ENCODE measurements at places on chromosomes 13 and 19.

DNA sequence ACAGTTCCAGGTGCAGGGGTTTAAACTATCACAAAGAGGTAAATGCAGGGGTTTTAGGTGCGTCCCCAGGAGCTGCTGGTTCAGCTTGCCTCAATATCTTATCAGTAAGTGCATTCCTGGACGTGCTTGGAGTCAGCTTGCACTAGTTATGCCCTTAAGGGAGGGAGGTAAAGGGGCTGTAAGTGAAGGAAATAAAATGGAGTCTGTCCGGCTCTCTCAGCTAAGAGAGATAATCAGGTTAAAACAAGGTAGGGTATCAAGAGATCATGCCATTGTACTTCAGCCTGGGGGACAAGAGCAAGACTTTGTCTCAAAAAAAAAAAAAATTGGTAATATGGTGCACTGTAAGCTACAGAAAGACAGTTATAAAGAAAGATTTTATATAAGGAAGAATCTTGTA is 69.7 kb downstream of the ZNF100 start:
- no peak for DNase-seq

DNA sequence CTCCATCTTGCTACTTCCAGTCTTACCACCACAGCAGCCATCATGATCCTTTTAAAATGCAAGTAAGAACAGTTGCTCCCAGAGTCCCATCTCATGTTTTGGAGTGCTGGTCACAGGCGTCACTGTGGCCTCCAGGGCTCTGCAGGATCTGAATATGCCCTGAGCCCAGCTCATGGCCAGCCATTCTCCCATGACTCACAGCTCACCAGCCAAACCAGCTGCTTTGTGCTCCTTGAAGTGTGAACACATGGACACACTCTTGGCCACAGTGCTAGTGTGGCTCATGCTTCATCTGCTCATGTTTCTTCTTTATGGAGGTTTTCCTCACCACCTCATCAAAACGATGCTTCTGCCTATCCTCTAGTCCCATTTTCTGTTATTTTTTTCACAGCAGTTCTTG is 466.5 kb downstream of the UQCRFS1 start:
- DNase-seq = no peak

GRCh38 chr19:15923702-15924101 is 10.6 kb downstream of the CYP4F11 start:
- no peak for DNase-seq

GRCh38 chr13:105058517-105058916 is 1476.9 kb downstream of the EFNB2 start:
- DNase-seq = no peak

GRCh38 chr13:28564030-28564429 is 69.1 kb upstream of the FLT1 start:
- DNase-seq = no peak

GRCh38 chr13:62280590-62280989 is 864.9 kb upstream of the PCDH20 start:
- DNase-seq = no peak

DNA sequence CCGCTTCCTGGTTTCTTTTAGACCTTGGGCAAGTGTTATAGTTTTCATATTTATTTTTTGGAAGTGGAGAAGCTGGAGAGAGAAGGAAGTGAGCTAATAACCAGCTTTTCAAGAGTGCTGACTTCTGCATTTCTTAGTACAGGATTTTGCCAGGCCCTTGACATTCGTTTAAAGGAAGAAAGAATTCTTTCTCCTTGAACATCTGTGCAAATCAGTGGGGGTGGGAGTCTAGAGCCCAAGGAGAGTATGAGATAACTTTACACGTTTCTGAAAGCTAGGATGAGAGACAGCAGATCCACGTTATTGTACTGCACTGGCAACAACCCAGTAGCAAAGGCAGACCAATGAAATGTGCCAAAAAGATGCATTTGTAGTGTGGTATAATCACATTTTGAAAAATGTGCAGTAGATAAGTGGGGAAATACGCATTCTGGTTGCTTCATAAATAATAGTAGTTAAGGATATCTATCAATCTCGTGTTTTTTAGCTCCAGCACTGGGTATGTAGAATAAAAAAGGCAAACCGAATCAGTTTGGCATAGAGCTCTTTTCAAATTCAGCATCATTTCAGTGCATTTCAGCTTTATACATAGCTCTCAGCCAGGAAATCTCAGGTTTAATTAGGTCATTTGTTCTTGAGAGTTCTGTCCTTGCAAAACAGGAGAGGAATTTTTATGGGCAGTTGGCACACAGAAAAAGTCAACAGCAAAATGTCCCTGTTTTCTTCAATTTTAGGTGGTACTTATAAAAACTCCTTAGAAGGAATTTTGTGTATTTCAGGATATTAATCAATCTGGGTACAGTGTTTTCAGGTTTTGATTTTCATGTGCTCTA is 4.3 kb downstream of the RNF113B start:
- no peak for DNase-seq

DNA sequence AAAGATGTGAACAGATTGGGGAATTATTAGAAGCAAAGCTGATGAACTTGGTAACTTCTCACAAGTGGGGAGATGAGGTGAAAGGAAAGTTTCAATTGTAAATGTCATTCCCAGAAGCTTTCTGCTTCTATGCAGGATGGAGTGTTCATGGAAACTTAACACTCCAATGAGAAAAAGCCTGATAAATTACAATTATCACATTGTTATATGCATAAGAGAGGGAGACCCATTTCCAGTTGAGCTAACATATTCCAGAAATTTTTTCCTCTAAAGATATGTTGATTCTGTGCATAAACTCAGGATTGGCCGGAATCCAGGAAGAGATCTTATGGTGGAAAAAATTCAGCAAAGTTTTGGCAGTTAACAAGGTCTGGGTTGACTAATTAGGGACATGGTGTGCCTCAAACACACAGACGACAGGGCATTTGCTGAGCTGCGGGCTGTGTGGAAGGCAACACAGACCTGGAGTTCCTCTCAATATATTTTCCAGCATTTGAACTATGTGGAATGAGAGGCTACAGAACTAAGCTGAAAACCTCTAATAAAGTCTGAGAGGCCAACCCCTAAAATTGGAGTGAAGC is 64.9 kb upstream of the FGF14 start:
- no peak for DNase-seq

DNA sequence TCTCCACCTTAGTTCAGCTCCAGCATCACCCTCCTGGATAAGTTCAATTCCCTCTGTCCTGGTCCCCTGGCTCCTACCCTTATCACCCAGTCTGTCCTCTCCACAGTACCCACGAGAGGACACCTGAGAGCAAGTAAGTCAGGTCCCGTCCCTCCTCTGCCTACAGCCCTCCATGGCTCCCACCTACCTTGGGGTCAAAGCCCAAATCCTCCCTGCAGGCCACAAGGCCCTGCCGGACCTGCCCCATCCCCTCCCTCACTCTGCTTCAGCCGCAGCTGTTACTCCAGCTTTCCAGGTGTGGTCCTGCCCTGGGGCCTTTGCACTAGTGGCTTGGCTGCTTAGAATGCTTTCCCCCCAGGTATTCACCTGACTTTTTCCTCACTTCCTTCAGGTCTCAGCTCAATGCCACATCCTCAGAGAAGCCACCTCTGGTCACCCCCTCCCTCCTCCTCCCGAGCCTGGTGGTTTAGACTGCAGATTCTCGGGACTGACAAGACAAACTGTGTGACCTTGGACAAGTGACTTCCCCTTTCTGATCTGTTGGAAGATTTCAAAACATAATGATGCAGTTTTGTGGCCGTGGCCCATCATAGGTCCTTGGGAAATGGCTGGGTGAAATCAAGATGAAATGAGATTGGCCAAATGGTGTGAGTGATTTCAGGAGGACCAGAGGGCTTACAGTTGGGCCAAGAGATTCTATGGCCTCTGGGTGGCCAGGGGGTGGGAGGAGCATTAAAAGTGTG is 3.6 kb downstream of the TUBB4A start:
- no peak for DNase-seq

DNA sequence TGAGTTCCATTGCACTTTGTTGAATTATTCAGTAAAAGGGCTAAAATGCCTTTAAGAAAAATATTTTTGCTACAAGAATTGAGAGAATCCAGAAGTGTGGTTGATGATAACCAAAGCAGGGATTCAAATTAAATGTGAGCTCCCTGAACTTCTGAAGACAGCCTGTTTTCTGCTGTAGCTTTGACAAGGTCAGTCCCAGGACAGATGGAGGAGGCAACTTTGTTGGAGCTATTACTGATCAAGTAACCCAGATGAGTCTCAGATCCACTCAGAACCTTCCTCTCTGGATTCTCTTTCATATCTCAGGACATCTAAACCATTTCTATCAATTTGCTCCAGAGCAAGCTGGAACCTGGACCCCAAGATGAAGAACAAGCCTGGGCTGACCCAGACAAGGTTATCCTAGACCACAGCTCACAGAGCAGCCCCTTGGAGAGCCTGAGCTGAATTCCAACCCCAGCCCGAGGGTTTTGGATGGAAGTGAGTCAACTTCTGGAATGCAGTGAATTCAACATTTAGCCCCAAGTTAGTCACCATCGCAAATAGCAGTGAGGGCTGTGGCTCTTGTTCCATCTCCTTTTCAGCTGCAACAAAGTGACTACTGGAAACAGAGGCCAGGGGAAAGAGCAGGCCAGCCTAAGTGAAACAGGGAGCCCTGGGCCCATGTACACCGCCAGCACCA is 137.8 kb upstream of the TSC22D1 start:
- DNase-seq = no peak

DNA sequence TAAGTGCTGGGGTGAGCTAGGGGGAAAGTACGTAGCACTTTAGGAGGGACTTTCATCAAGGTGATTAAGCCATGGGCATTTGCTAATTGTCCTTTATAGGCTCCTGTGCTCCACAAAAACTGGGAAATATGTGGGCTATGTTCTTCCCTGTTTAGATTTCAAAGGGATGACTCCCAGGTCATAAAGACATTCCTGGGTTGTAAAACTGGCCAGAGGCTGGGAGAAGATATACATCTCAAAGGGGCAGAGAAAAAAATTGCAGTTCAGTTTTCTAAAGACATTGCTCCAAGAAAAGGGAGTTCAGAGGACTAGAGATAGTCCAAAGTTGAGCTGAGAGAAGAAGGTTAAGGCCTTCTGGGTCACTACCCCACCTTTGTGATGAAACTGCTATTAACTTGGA is 204.8 kb downstream of the MYO16 start:
- no peak for DNase-seq

DNA sequence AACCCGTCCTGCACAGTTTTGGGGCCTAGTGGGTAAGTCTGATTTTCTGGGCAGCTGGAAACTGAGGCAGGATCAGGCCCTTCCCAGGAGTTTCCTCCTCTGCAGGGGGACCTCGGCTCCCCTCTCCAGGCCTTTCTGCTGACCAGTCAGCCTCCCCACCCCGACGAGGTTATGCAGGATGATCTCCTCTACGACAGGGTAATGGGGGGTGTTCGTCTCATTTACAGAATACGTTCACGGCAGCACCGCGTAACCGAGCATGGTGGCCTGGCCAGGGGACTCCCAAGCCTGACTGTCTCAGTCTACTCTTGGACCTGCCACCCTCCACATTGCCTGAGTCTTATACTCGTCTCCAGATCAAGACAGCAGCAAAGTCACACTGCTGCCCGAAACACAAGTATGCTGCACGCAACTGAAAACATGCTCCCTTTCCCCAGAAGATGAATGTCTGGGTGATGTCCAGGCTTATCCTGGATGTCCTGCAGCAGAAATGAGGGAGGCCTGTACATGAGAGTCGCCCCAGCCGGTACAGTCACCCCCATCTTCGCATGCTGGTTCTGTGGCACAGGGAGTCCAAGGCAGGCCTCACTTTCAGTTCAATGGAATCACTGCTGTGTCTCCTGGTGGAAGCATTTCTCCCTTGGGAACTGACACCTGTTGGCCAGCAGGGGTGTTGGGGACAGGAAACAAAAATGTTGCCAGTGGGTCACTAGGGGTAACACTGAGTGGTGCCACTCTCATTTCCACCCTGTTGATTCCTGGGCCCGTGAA is 120.8 kb downstream of the SOX1 start:
- no peak for DNase-seq

DNA sequence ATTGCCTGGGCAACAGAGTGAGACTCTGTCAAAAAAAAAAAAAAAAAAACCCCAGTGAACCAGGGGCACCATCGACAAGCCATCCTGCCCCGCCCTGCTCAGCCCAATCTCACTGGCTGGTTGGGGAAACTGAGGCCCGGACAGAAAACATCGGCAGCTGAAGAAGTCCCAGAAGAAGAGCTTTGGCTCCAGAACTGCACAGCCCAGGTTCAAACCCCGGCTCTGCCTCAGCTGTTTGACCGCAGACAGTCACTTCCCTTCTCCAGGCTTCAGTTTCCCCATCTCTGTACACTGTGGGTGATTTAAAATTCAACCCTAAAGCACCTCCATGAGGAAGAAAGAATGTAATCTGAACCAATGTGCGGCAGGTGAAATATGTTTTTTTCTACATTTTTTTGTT is 9.4 kb upstream of the SEMA6B start:
- no peak for DNase-seq

DNA sequence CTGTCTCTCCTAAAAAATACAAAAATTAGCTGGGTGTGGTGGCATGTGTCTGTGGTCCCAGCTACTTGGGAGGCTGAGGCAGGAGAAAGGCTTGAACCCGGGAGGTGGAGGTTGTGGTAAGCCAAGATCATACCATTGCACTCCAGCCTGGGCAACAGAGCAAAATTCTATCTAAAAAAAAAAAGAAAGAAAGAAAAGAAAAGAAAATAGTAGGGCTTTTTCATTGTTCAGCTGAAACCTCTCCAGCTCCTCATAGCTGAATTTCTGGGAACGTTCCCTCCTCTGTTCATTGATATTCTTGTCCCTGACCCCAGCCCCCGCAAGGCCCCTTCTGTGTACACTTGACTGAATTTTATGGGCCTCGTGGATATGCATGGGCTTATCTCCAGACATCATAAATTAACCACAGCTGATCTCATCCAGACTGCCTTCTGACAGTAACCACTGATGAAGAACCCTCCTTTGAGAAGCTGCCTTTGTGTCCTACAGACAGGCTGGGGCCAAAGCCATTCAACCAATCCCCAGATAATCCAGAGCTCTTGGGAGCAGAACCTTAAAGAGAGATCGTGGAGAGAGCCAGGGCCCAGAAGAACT is at the start of gene ELSPBP1:
ELSPBP1 (plus strand) TSS at position 424 of the 594 bp plus-strand sequence. CDS start 14,036 bp downstream, outside the sequence.
- no peak for DNase-seq

GRCh38 chr13:76025392-76025791 is 389.3 kb downstream of the LMO7 start:
- DNase-seq = no peak

DNA sequence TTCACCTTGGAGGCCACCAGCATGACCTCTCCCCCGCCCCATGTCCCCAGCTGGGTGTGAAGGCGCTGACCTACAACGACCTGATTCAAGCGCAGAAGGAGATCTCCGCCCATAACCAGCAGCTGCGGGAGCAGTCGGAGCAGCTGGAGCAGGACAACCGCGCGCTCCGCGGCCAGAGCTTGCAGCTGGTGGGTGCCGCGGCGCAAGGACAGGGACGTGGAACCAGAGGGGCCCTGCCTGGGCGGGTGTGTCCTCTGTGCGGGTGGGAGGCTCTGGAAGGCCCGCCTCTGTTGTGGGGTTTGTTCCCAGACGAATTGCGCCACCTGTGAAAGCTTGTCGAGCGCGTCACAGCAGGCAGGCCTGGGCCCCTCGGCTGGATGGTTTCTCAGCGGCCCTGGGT is 22.3 kb downstream of the PLEKHJ1 start:
- no peak for DNase-seq

DNA sequence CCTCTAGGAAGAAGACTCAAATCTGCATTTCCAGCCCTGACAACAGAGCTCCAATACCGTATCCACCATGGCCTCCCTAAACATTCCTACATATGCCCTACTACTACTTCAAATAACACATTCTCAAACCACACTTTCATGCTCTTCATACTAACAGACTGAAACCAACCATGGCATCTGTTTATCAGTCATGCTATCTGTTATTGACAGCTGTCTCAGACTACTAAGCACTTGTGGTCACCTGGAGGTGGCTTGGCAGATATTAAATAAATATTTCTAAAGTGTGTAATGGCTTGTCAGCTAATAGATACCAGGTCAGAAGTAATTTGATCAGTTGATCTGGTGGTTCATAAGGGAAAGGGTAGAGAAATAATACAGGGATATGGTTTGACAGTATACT is 489.1 kb downstream of the DIAPH3 start:
- DNase-seq = no peak

Measured in stimulated activated CD8-positive, alpha-beta memory T cell treated with anti-CD3 and anti-CD28 coated beads, Interleukin-4, amount 100 ng/mL, for 1 hour (primary cell).